ENCODE measurements at places on chromosomes 12 and 14.
A peak's percentile ranks its signal among the peaks of the same experiment; 100 is the strongest.

DNA sequence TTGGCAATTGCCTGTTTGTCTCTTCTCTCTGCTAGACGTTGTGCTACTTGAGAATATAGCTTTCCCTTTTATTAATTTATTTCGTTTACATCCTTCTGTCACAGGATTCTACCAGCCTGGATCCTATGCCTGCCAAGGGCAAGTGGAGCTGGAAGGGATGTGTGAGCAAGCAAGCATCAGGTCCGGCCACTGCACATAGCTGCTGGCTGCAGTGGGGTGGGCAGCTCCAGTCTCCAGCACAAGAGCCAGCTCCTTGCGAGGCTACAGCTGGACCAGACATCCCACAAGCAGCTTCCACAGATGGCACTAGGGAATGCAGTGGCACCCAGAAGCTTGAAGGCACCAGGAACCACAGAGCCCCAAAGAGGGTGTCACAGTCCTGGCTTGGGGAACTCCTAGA is 225.0 kb downstream of the KCNC2 start:
- no peak for DNase-seq

- DNase-seq: no peak
Measured at GRCh38 chr12:125518074-125518473, 452.8 kb downstream of the AACS start.

DNA sequence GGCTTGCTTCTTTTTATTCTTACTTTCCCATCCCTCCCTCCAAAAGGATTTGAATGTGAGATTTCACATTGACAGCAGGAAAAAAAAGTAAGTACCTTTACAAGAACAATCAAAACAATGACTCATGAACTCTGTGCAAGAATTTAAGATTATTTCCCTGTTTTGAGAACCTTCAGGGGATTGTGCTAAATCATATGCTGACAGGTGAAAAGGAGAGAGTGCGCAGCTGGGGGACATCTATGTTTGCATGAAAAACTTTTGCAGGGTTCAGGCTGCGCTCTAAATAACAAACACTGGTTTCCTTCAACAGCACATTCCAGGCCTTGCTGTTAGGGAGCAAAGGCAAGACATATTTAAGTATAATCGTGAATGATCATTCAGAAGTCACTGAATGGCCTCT is 27.3 kb downstream of the RERG start:
- peak; percentile 50 for DNase-seq

DNA sequence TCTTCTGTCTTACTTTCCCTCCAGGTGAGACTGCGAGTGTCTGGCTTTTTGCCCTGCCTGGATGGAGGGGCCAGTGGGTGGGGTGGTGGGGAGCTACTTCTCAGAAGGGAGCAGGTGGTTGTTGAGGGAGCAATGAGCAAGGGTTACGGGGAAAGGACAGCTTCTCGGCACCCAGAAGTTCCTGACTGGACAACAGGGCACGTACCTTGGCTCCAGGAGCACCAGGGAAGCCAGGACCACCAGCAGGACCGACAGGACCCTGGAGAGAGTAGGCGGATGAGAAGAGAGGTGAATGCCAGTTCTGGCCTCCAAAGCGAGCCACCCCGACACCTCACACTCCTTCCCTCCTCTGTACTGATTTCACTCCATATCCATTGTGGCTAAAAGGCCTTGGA is 15.3 kb downstream of the COL2A1 start:
- DNase-seq: no peak

DNA sequence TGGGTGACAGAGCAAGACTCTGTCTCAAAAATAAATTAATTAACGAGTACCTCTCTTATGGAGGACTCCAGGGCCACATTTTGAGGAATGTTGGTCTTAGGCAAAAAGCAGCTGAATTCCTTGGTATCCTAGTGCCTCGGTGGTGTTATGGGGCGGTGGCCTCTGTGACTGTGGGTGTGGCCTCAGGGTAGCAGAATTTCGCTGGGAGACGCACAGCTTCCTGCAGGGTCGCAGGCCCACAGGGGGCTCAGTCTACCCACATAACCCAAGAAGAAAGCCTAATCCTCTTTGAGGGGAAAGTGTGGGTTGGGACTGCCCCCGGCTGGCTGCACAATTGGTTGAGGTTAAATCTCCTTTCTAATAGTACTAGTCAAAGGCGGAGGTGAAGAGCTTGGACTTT is 11.2 kb upstream of the SERPINA4 start:
- no peak for DNase-seq

- no peak for DNase-seq
Measured at GRCh38 chr12:132033627-132034026, 83.9 kb downstream of the EP400 start.

DNA sequence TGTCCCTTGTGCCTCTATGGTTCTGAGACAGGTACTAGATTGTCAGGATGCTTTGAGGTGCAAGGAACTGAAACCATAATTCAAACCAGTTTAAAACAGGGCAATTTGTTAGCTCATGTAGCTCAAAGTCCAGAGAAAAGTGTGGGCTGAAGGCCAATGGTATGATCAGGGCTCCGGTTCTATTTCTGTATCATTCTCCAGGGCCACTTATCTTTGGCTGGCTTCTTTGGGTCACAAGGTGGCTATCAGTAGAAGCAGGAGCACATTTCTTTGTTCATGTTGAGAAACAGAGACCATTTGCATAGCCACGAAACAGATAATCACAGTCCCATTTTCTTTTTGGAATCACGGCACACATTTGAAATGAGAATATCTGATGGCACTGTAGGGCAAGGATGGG is 294.9 kb downstream of the ETNK1 start:
- no peak for DNase-seq

GRCh38 chr12:12577786-12578185 is 15.1 kb upstream of the DUSP16 start:
- DNase-seq: peak; percentile 68

GRCh38 chr12:50612882-50613281 is 108.1 kb downstream of the DIP2B start:
- no peak for DNase-seq

DNA sequence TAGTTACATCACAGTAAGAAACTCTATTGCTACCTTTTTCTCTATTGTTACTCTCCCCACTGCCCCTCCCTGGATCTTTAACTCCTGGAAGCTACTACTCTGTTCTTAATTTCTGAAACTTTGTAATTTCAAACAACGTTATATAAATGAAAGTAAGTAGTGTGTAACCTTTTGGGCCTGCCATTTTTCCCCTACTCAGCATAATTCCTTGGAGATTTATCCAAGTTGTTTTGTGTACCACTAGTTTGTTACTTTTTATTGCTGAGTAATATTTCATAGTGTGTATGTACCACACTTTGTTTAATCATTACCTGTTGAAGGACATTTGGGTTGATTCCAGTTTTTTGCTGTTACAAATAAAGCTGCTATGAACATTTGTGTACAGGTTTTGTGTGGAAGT is 37.9 kb downstream of the ASCL1 start:
- no peak for DNase-seq

GRCh38 chr12:107399046-107399445 is 286.6 kb upstream of the PWP1 start:
- no peak for DNase-seq

GRCh38 chr14:69081271-69081670 is 71.6 kb downstream of the DCAF5 start:
- no peak for DNase-seq

DNA sequence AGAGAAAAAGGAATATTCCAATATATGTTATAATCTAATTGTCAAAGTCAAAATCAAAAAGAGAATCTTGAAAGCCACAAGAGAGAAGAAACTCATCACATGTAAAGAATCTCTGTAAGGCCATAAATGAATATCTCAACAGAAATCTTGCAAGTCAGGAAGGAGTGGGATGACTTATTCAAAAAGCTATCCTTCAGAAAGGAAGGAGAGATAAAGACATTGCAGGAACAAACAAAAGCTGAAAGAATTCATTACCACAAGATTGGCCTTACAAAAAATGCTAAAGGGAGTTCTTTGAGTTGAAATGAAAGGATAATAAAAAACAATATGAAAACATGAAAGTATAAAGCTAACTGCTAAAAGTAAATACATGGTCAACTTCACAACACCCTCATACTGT is 286.8 kb downstream of the LRIG3 start:
- DNase-seq: no peak

DNA sequence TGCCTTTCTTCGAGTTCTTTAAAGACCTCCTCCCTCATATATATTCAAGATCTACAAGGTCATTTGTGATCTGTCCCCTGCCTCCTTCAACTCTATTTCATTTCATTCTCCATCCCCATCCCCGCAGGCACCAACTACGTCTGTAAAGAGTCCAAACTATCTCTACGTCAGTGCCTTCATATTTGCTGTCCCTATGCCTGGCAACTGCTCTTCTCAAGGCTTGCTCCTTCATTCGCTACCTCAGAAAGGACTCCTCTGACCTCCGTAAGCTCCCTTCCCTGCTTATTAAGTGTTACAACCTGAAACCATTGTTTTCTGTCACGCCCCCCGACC is 650 bp downstream of the LLPH start:
- peak; percentile 32 for DNase-seq

DNA sequence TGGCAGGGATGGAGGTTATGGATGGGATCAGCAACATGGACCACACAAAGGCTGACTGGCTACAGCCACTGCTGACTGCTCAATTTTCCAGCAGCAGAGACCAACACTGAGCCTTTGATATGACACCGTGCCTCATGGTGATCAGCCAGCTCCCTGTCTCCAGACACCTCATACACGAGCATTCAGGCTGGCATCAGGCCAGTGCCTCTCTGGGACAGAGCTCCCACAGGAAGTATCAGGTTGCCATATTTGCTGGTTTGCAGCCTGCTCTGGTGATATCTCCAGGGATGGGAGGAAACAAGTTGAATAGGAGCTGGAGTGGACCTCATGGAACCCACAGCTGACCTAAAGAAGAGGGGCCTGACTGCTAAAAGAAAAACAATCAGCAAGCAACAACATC is 471.2 kb upstream of the ATXN7L3B start:
- peak; percentile 20 for DNase-seq

DNA sequence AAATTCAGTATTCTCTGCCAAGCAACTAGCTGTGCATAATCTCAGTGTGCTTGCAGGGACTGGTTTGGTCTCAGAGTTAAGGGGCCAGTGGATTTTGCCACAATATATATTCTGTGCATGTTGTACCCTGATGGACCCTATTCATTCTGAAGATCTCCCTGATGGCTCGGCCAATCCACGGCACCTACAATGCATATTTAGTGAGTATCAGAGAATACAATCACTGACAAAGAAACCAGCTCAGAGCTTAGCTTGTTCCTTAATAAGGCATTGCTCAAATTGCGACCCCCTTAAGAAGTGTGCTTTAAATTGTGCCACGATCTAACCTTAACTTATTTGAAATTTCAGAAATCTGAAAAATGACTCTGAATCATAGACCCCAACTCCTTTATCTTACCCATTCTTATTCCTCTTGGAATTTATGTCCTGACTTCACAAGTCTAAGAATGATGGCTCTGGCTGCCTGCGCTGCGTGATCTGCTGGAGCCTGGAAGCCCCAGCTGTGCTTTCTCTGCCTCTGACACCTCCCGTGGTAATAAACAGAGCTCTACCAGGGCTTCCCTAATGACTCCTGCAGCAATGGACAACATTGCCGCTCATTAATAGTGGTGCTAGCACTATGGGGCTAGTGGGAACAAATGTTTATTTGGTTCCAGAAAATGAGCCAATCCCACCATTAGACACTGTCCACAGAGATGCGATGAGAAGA is 9.0 kb upstream of the DCAF4 start:
- no peak for DNase-seq

All from epithelial cell of esophagus (primary cell).